ENCODE measurements at places on chromosomes 13 and 19. TPM values are rescaled to one million over a fixed set of nuclear protein-coding genes. Genes with fewer than 3 reads are reported as not detected.

Gene ZNF525
- 6.3 TPM for total RNA-seq

Gene PCP2
- not detected for total RNA-seq

Gene TPTE2
- not detected for total RNA-seq

Gene TSHZ3
- 8.3 TPM for total RNA-seq

Gene GJB2
- not detected for total RNA-seq

Gene PPP1R13L
- 5.1 TPM for total RNA-seq

Gene CGB3
- not detected for total RNA-seq

Gene TTC9B
- total RNA-seq = not detected

Gene GARIN5A
- total RNA-seq = not detected

Gene ZNF112
- total RNA-seq = 7.1 TPM

Gene VSTM1
- not detected for total RNA-seq

Gene UNC13A
- not detected for total RNA-seq

Gene ZNF229
- total RNA-seq = 13.4 TPM

Gene LCP1
- 73.0 TPM for total RNA-seq

Gene CYP2A6
- not detected for total RNA-seq

Gene ZNF132
- total RNA-seq = 6.0 TPM

Gene CLEC17A
- not detected for total RNA-seq

Gene HOMER3
- total RNA-seq = 79.3 TPM

Gene STRN4
- total RNA-seq = 112 TPM

Gene CD70
- 122 TPM for total RNA-seq

Gene SPC24
- total RNA-seq = 120 TPM

Gene OR4F17
- not detected for total RNA-seq

Gene ZNF296
- total RNA-seq = not detected

Gene SLITRK6
- not detected for total RNA-seq

Gene POU4F1
- not detected for total RNA-seq

Gene CLDND2
- total RNA-seq = not detected

Gene SIRT6
- total RNA-seq = 18.4 TPM

Gene IFNL1
- total RNA-seq = not detected

Gene SYT5
- not detected for total RNA-seq

Gene IL12RB1
- total RNA-seq = 0.21 TPM

Data from SJSA1 (cell line).